ENCODE measurements at places on chromosomes 2 and 18.

- DNase-seq = no peak
These were observed 200.8 kb downstream of the TTC32 start for GRCh38 chr2:19700861-19701585.

DNA sequence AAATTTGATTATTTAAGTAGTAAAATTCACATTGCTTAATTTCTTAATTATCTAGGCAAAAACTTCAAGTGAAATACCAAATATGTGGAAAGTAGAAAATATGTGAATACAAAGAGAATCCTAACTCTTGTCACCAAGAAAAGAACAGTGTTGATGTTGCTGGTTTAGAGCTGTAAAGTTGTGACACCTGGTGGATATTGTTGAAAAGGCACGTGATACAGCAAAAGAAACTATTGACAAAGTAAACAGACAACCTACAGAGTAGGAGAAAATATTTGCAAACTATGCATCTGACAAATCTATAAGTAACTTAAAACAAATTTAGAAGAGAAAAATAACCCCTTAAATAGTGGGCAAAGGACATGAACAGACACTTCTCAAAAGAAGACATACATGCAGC lies 25.6 kb upstream of the ZC3H15 start:
- no peak for DNase-seq

DNA sequence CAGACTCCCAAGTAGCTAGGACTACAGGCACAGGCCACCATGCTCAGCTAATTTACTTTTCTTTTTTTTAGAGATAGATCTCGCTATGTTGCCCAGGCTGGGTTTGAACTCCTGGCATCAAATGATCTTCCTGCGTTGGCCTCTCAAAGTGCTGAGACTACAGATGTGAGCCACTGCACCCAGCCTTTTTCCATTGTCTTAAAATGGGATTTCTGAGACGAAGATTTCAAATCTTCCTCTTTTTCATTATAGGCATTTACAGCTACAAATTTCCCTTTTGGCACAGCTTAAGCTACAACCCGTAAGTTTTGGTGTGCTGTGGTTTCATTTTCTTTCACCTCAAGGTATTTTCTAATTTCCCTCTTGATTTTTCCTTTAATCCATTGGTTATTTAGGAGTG lies 8.6 kb downstream of the GNLY start:
- no peak for DNase-seq

GRCh38 chr2:51612387-51612786 lies 580.5 kb upstream of the NRXN1 start:
- no peak for DNase-seq

DNA sequence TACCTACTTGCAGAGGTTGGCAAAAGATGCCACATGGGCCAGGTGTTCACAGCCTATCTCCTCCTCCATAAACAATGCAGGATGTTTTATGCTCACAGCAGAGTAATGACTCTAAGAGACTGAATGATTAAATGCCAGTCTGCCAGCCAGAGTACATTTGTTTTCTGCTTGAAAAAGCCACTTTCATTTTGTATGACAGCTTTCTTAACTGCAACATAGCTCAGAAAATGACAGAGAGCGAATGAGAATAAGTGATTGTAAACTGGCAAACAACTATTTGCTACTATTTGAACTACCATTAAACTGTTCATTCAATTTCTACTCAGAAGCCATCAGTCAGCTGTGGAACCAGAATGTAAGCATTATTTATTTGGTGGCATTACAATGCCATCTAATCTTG lies 50.6 kb upstream of the DCC start:
- DNase-seq = no peak

DNA sequence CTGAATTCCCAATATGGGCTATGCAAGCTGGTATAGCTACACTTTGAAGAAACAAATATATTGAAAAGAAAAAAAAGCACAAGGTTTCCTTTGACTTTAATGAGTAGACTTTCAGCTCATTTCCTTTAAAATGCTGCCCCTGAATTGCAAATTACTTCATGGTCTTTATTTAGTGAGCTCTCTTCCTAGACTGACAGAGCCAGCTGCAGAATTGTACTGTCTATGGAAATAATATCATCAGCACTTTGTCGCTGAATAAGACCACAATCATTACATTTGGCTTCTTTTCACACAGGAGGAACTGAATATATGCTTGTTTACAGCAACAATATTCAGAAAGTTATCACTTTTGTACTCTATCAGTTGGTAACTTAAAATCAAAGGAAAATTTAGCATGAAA lies 41.7 kb downstream of the ARL5A start:
- no peak for DNase-seq

- DNase-seq = no peak
These were observed 8.0 kb downstream of the ZEB2 start for GRCh38 chr2:144511937-144512336.

DNA sequence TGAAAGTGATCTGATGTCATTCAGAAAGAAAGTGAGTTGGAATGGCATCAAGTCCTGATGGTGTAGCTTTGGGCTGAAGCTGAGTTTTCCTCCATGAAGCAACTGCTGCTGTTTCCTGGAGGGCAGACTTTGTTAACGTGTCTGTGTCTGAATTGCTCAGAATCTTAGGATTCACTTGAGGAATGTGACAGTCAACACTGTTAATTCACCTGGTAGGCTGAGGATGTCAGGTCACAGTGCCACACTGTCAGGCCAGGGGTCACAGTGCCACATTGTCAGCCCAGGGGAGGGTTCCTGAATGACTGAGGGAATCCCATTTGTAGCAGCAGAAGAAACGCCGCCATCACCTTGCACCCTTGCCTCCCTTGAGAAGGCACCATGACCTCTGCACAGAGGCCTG lies 39.4 kb downstream of the LYPD6B start:
- no peak for DNase-seq

DNA sequence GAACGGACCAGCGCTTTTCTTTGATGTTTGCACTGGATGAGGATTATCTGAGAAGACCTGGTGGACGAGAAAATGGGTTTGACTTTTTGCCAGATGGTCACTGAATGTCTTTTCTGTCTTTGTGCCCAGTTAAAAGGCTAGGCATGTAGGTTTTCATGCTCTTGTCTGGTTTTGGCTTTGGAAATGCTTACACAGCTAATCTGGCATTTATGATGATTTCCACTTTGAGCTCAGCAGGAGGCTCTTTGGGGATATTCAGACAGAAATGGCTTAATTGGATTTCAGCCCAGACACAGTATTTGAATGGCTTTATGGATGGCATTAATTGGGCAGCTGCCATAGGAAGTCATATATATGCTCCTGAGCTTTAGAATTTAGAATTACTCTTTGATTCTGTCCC lies 59.6 kb downstream of the NCK2 start:
- no peak for DNase-seq

- DNase-seq = peak; percentile 76
These were observed 131.9 kb downstream of the GLI2 start for GRCh38 chr2:120867290-120868241.

GRCh38 chr2:230984393-230985220 lies 11.3 kb upstream of the SPATA3 start:
- no peak for DNase-seq

Measured in iPS-NIHi11 (cell line).